Activated CD4-positive, alpha-beta T cell treated with anti-CD3 and anti-CD28 coated beads for 1 hour (primary cell): ENCODE measurements at places on chromosomes 11 and 22.

DNA sequence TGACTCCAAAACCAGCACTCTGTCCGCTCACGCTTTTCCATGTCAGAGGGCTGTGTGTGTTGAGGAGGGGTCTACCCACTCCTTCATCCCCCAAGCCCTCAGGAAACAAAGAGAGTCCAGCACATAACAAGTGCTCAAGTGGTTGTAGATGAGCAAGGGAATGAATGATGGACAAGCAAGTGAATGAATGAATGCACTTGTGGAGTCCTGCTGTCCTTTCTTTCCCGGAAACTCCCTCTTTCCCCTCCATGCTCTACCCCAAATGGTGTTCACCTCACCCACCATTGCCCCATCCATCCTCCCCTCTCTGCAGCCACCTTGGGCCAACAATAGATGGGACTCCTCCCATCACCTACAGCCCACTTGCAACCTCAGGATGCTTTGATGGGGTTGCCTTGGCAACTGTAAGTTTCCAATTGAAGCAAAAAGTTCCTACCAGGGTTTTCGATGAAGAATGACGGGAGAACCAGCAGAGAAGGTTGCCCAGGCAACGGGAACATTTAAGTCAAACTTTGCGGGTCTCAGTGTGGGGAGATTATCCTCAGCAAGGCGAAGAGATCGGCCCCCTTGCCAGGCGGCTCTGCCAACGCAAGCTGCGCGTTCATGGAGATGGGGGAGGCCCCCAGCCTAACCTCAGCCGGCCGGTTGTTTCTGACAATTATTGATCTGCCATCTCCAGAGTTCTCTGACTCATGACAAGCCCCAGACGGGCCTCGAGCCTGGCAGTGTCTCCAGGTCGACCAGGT, 51.1 kb downstream of the MCM5 start:
- no peak for DNase-seq

GRCh38 chr11:117670924-117671323, 126.1 kb downstream of the DSCAML1 start:
- DNase-seq, result no peak

DNA sequence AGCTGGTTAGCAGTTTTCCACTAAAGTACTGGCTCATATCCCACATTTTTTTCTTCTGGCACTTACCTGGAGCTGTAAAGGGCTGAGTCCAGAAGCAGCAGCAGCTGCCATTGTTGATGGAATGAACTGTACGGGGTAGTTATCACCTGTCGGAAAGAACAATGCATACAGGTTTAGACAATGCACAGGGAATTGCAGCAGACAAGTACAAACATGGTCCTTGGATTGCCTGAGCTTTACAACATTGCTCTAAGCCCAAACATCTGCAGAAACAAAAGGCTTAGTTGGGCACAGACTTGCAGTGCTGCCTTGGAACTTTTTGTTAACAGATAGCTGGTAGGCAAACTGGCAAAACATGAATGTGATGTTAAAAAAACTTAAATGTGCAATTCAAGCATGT, 258.8 kb downstream of the SOX6 start:
- DNase-seq, result no peak

- DNase-seq, result no peak
Observed at GRCh38 chr11:31477528-31478222, 31.7 kb downstream of the IMMP1L start.

DNA sequence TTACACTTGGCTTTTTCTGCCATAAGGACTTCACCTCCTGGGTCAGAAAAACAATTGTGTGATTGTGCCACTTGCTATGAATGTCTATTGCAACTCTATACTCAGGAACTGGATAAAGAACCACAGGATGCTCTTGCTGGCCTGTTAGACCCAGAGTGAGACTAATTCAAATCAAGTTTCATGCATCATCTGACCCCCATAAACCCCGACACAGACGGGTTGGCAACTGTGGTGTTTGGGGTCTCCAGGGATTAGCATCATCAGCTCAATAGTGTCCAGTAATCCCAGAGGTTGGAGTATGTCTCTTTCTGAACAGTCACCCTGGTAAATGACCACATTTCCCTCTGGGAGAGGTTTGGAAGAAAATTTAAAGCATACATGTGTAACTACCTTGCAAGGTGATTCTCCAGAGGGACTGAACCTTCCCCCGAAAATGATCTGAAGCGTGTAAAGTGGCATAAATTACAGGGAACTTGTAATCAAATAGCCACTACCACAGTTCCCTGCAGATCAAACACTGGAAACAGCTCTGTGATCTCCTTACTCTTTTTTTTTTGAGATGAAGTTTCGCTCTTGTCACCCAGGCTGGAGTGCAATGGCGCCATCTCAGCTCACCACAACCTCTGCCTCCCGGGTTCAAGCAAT, 1097.6 kb downstream of the TBC1D22A start:
- DNase-seq, result no peak

DNA sequence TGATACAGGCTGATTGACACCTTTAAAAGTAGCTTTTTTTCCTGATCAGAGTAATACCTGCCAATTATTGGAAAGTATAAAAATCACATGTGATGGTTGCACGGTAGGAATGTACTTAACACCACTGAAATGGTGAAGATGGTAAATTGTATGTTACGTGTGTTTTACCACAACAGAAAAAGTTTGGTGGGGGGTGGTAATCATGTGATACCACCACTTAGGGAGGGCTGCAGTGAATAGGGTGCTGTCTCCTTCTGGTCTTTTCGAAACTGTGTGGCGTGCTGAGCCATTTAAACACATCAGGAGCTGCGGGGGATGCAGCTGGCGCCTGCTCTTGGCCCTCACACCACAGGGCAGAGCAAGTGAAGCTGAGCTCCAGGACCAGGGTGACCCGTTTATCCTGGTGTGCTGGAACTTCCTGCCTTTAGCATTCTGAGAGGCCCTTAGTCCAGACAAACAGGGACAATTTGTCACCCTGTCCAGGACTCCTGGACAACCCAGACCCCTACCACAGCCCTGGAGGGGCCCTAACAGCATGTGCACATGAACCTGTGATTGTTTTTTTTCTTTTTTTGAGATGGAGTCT, 2.6 kb downstream of the SYNGR1 start:
- no peak for DNase-seq

DNA sequence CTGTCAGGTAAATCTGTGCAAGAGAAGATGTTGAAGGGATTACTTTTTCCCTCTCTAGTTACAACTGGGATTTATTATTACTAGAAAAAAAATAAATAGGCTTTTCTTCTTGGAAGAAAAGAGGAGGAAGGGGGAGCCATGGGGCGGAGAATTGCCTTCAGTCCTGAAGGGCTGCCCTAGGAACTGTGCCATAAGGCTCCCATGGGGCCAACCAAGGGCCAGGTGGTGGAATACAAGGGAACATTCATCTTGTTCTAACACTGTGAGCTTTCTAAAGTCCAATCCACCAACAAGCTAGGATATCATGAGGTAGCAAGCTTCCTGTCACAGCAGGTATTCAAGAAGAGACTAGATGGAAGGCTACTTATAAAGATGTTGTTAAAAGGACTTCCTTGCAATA, 24.8 kb upstream of the NRIP3 start:
- no peak for DNase-seq

- no peak for DNase-seq
Observed at GRCh38 chr11:78961937-78962701, 387.5 kb upstream of the NARS2 start.

DNA sequence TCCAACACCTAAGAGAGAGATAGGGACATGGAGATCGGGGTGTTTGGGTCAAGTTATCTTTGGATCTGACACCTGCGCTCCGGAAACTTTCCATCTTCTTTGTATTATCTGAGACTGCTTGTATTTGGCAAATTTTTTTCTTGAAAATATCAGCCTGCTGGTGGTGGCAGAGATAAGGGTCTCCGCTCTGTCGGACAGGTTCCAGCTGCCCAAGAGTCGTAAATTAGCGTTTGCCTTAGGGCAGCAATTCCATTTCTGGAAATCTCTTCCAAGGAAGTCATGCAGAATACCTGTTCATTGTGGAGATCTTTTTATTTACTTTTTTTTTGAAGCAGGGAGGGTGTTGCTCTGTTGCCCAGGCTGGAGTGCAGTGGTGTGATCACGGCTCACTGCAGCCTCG, 19.5 kb upstream of the CSNK1E start:
- no peak for DNase-seq

DNA sequence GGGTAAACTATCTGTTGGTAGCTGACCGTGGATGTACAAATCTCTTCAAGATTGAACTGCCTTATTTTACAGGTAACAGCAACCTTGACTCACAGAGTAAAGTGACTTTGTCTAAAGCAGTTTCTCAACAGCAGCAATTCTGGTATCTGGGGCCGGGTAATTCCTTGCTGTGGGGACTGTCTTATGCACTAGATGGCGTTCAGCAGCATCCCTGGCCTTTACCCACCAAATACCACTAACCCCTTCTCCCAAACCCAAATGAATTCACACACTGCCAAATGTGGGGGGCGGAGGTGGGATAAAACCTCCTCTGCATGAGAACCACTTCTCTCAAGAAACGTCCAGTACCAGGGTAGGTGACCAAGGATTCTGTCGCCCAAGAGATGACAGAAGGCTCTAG, 1.7 kb upstream of the INCENP start:
- DNase-seq, result no peak

- no peak for DNase-seq
Observed at GRCh38 chr11:120651836-120652235, 140.3 kb downstream of the GRIK4 start.

- peak; percentile 2 for DNase-seq
Observed at GRCh38 chr22:21447694-21448402, 19.3 kb upstream of the TMEM191C start.

DNA sequence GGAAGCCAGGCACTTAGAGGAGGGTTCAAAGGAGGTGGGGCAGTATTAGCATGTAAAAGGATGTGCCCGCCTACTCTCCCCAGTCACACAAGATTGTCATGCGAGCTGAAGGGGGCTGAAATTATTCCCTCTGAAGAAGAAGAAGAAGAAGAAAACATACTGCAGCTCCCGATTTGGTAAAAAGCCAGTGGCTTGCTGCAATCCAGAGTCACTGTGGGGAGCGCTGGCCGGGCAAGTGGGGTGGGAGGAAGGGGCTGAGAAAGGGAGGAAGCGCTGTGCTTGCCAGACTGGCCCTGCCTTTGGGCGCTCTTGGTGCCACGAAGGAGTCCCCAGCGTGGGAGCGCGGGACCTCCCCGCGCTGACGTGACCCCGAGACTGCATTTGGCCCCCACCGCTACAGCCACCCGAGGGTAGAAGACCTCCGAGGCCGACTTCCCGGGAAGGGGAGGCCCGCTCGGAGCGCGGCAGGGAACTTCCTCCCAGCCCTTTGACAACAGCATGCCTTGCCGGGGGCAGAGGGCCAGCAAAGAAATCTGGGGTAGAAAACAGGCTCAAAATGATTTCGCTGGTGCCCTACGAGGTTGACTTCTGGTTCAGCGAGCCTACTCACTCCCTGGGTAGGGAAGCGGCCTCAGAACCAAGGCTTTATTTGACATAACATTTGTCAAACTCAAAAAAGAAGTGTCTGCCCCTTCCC, 906.3 kb downstream of the DLG2 start:
- DNase-seq, result no peak

GRCh38 chr11:19201737-19202605, at the start of gene CSRP3:
Gene CSRP3 (minus strand): TSS chr11:19201983. CDS start chr11:19192448, 9,535 bp downstream.
- DNase-seq, result no peak

- DNase-seq, result no peak
Observed at GRCh38 chr11:3859373-3859881, 4.0 kb downstream of the STIM1 start.

DNA sequence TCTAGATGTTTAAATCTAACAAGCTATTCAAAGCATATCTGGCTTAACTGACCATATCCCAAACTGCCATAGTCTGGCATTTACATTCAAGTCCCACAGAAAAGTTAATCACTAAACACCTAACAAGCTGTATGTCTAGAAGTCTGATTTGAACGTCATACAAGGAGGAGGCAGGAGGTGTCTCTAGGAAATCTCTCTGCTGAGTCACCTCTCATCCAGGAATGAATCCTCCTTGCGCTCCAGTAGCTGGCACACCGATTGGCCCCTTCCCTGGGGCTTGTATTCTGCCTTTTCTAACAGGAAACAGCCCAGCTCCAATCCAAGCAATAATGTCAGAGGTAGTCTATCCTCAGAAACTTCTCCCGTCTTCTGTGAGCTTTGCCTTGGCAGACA, 31.8 kb downstream of the FEZ1 start:
- no peak for DNase-seq

DNA sequence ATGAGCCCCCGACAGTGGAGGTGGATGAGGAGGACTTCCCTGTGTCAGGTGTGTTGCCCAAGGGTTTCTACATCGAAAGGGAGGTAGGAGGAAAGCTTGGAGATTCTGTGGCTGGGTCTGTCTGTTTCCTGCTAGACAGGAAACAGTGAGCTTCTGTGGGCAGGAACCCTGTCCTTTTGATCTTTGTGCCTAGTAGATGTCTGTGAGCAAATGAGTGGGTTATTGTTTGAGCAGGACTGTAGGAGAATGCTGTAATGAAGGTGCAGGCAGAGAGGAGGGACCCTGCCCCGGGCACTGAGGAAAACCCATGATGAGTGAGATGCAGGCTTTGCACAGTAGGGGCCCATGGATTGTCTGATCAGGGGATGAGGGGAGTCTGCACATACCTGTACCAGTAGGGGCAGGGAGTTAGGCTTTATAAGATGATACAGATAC, 14.0 kb downstream of the USP35 start:
- peak; percentile 47 for DNase-seq
